Fibroblast of lung (primary cell): ENCODE measurements at places on chromosomes 1 and 21.
A peak's percentile ranks its signal among the peaks of the same experiment; 100 is the strongest.

DNA sequence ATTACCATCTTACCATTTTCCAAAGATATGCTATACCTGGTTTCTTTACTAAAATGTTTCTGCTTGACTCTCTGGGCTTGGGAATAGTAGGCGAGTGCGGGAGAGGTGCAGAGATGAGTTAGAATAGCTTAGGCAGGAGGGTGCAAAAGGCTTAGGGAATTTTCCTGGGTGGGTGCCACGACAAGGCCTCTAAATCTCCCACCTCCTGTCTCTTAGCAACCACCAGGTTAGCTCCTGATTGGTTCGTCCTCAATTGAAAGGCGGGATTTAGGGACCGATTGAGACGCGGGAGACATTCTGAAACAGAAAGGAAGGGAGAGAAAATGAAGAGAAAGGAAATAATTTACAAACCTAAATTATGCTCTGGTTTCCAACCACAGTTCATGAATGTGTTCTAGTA, 3.1 kb downstream of the ACKR1 start:
- no peaks in the 10 kb centered on the region for H3K36me3 ChIP-seq
- peaks cover 2% of the 10 kb centered on the region for H3K27me3 ChIP-seq
- no peak overlapping the region for H3K4me3 ChIP-seq
- DNase-seq: no peak

DNA sequence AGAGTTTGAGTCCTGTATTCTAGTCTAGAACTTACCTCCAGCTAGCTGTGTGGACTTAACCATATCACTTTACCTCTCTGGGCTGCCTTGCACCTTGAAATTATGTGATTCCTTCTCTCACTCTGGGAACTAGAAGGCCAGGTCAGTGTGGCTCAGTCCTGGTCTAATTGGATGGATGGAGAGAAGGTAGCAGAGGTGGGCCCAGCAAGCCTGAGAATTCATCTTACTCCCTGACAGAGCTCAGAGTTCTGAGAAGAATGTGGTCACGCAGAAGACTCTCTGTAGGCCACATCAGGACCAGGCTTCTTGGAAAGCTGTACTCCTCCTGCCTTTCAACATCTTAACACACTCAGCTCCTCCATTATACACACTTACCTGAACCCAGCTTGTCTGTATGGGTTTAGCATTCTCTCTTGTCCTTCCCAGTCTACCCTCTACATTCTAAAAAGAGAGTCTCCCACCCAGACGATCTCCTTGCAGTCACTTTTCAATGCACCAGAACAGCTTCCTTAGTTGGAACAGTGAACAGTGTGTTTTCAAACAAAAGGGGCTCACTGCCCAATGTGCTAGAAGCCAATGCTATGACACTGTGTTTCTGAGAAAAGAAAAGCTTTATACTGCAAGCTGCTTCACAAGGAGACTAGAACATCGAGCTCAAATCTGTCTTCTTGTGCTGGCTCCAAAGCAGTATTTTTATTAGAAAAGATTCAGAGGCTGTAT, 60.5 kb downstream of the CAPN9 start:
- no peak overlapping the region for H3K27ac ChIP-seq
- no peaks in the 10 kb centered on the region for H3K36me3 ChIP-seq
- H3K4me3 ChIP-seq: no peak overlapping the region
- peaks cover 2% of the 10 kb centered on the region for H3K27me3 ChIP-seq
- DNase-seq: no peak

DNA sequence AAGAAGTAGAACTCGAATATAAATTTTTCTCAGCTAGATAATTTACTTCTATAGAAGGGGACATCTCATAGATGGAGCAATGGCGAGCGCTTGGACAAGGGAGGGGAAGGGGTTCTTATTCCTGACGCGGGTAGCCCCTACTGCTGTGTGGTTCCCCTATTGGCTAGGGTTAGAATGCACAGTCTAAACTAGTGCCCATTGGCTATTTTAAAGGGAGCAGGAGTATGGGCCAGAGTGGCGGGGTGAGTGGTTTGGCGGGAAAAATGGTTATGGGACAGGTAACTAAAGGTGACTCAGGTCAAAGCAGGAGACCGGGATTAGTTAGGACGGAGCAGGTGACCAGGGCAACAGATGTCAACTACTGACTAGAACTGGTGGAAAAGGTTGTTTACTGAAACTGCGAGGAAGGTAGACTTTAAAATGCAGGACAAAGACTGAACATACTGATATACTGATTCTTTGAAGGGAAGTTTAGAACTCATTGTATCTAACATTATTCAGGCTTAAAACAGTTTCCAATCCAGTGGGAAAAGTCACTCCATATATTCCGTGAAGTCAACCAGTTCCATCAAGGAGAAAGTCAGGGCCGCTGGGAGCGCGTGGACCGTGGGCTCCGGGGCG, 940 bp upstream of the ATAD3A start:
- no peaks in the 10 kb centered on the region for H3K36me3 ChIP-seq
- H3K27me3 ChIP-seq: no peaks in the 10 kb centered on the region
- peak overlapping the region; percentile 99 for H3K27ac ChIP-seq
- peak overlapping the region; percentile 80 for H3K4me3 ChIP-seq
- H3K4me1 ChIP-seq: peaks cover 3% of the 10 kb centered on the region

GRCh38 chr1:197521118-197521739, 253.2 kb downstream of the CRB1 start:
- DNase-seq: peak; percentile 49
- no peaks in the 10 kb centered on the region for H3K27me3 ChIP-seq
- H3K4me3 ChIP-seq: no peak overlapping the region
- H3K4me1 ChIP-seq: no peaks in the 10 kb centered on the region
- H3K36me3 ChIP-seq: no peaks in the 10 kb centered on the region

DNA sequence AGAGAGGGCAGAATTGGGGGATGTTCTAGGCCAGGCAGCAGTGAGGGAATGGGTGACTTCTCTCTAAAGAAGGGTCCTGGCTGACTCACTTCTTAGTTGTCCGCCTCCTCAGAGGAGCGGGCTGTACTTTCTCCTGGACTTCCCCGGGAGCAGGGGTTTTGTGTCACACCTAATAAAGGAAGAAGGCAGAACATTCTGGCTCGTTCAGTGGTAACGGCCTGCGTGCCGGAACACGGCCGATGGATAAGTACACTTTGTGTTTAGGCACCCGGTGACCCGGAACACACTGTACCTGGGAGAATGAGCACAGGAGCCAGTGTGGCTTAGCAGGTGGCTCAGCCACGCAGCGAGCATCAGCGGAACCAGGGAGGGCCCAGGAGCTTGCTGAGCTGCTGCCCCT, 84.7 kb downstream of the FBXO2 start:
- H3K27ac ChIP-seq: no peak overlapping the region
- no peaks in the 10 kb centered on the region for H3K27me3 ChIP-seq
- no peaks in the 10 kb centered on the region for H3K4me1 ChIP-seq
- no peaks in the 10 kb centered on the region for H3K36me3 ChIP-seq
- H3K4me3 ChIP-seq: no peak overlapping the region

GRCh38 chr1:206897175-206897574, at the start of gene IL24:
Gene IL24, plus strand, starts transcription at chr1:206897443. Its CDS starts 390 bp downstream, at chr1:206897833.
- no peak within 1 kb of the TSS for H3K4me3 ChIP-seq
- no peak for DNase-seq
- peak within 1 kb of the TSS; percentile 83 for H3K27ac ChIP-seq
- H3K36me3 ChIP-seq: no peaks in the 10 kb centered on the region
- H3K4me1 ChIP-seq: peaks cover 39% of the 10 kb centered on the region

- H3K27ac ChIP-seq: no peak overlapping the region
- no peaks in the 10 kb centered on the region for H3K27me3 ChIP-seq
- DNase-seq: no peak
- H3K4me3 ChIP-seq: no peak overlapping the region
- H3K36me3 ChIP-seq: no peaks in the 10 kb centered on the region
Observed at GRCh38 chr1:2607641-2608091, 21.1 kb downstream of the PRXL2B start.

DNA sequence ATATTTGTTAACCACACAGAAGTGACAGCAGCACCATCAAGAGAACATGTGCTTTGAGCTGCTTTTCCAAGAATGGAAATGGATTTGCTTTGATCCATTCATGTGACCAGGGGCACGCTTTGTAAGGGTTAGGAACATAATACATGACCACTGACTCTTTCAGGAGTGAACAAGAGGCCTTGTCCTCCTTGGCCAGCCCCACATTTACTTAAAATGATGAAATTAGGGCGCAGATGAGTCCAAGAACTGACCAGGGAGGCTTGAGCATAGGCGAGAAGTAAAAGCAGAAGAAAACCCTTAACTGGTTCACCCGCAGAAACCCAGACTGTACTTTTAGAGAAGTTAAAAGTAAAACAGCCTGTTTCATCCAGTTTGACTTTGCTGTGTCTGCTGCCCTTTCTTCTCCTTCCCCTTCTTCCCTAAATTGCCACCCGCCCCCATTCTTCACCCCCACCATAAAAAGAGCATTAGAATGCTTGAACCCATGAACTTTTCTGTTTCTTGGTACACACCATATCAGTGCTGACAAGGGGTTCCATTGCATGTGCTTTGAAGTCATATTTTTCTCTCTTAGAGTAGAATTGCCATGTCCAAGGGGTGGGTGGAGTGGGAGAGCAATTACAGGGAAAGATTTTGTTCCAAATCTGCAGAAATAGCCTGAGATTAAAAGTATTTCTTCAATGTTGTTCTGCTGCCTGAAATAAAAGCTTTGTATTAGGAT, 2.6 kb upstream of the GLUL start:
- H3K27me3 ChIP-seq: no peaks in the 10 kb centered on the region
- H3K4me3 ChIP-seq: no peak overlapping the region
- H3K27ac ChIP-seq: no peak overlapping the region
- H3K4me1 ChIP-seq: peaks cover 4% of the 10 kb centered on the region
- H3K36me3 ChIP-seq: no peaks in the 10 kb centered on the region

GRCh38 chr1:100452641-100453040, 85.3 kb upstream of the GPR88 start:
- no peaks in the 10 kb centered on the region for H3K27me3 ChIP-seq
- H3K36me3 ChIP-seq: no peaks in the 10 kb centered on the region
- no peak overlapping the region for H3K4me3 ChIP-seq
- H3K4me1 ChIP-seq: no peaks in the 10 kb centered on the region

DNA sequence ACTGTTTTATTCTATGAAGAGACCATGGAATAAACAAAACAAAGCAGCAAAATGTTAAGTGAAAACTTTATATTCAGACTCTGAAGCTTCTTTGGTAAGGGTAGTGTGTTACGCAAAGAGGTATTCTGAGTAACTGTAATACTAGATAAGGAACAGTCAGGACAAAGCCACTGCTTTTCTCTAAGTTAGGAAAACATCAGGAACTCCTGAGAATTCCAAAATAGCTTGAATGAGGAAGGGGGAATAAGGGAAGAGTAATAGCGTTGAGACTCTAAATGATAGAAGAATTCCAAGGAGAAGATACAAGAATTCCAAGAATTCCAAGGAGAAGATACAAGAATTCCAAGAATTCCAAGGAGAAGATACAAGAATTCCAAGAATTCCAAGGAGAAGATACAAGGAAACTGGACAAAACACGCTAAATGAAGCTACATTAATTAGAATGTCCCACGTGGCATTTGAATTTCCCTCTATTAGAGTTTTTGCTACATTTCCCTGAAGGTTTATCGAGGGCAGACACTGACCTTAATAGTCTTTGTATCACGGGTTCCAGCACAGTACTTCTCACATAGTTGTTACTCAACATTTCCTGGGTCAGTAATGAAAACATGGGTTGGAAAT, 71.5 kb downstream of the SMYD3 start:
- H3K27ac ChIP-seq: no peak overlapping the region
- no peaks in the 10 kb centered on the region for H3K27me3 ChIP-seq
- H3K4me3 ChIP-seq: no peak overlapping the region

GRCh38 chr1:43359696-43360095, 915 bp downstream of the CDC20 start:
- peaks cover 24% of the 10 kb centered on the region for H3K36me3 ChIP-seq
- peaks cover 20% of the 10 kb centered on the region for H3K4me1 ChIP-seq
- DNase-seq: no peak
- H3K27ac ChIP-seq: peak overlapping the region; percentile 73
- peak overlapping the region; percentile 78 for H3K4me3 ChIP-seq
- no peaks in the 10 kb centered on the region for H3K27me3 ChIP-seq

DNA sequence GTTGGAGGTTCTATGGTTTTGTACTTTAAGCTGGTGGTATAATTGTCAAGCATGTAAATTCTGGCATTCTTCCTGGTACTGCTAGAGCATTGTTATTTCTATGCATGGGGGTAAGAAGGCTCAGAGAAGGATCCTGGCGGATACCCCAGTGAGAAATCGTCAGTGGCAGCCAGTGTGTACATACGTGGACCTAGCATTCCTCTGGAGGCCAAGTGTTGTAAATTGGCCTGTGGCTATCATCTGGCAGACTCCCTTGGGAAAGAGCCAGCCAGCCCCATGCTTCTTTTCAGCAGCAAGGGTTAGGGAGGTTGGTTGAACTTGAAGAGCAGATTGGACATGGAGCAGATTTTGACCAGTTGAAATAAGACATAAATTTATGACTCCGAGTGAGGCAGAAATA, 5.2 kb upstream of the AGO3 start:
- peaks cover 4% of the 10 kb centered on the region for H3K4me1 ChIP-seq
- H3K27ac ChIP-seq: no peak overlapping the region
- H3K27me3 ChIP-seq: no peaks in the 10 kb centered on the region
- DNase-seq: peak; percentile 72

DNA sequence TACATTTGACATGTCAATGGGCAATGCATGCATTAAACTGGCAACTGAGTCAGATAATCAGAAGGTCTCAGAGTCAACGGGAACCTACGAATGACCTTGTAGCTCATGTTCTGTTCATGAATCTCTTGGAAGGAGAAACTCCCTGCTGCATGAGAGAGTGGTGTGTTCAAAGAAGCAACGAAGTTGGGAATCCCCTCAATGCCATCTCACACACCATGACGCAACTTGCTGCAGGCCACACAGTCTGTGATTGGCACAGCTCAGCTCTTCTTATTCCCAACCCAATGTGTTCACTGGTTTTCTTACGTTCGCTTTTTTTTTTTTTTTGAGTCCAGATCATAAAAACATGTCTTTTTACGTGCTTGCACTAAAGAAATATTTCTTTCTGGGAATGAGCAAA, 53.5 kb upstream of the PRDM2 start:
- no peak overlapping the region for H3K4me3 ChIP-seq
- no peaks in the 10 kb centered on the region for H3K36me3 ChIP-seq
- DNase-seq: no peak
- H3K27ac ChIP-seq: no peak overlapping the region
- H3K27me3 ChIP-seq: no peaks in the 10 kb centered on the region

GRCh38 chr1:212648431-212648830, 39.9 kb downstream of the ATF3 start:
- no peaks in the 10 kb centered on the region for H3K36me3 ChIP-seq
- H3K27ac ChIP-seq: no peak overlapping the region
- DNase-seq: no peak
- no peaks in the 10 kb centered on the region for H3K27me3 ChIP-seq
- no peak overlapping the region for H3K4me3 ChIP-seq
- H3K4me1 ChIP-seq: peaks cover 5% of the 10 kb centered on the region

DNA sequence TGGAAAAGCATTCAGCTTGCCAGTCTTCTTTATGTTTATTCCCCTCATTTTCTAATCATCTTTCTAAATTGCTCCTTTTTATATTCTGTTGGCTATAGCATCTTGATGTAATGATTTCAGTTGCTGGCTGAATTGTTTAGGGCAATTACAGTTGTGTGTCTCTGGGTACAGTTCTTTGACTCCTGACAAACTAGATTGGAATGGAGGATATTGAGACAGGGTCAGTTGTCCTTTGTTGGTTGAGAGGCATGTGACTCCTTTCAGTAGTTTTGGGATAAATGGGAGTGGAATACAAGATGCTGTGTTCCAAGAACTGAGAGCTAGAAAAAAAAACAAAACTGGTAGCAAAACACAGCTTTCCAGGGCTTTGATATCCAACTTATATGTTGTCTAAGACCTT, 1.5 kb downstream of the CENPF start:
- peak overlapping the region; percentile 94 for H3K4me3 ChIP-seq
- peak; percentile 26 for DNase-seq
- no peaks in the 10 kb centered on the region for H3K36me3 ChIP-seq
- peaks cover 5% of the 10 kb centered on the region for H3K4me1 ChIP-seq
- H3K27ac ChIP-seq: peak overlapping the region; percentile 89
- H3K27me3 ChIP-seq: no peaks in the 10 kb centered on the region
